Activated CD4-positive, alpha-beta T cell treated with anti-CD3 and anti-CD28 coated beads, Interleukin-2, amount 50 U/mL, for 48 hours (primary cell): ENCODE measurements at places on chromosomes 7 and 10.

DNA sequence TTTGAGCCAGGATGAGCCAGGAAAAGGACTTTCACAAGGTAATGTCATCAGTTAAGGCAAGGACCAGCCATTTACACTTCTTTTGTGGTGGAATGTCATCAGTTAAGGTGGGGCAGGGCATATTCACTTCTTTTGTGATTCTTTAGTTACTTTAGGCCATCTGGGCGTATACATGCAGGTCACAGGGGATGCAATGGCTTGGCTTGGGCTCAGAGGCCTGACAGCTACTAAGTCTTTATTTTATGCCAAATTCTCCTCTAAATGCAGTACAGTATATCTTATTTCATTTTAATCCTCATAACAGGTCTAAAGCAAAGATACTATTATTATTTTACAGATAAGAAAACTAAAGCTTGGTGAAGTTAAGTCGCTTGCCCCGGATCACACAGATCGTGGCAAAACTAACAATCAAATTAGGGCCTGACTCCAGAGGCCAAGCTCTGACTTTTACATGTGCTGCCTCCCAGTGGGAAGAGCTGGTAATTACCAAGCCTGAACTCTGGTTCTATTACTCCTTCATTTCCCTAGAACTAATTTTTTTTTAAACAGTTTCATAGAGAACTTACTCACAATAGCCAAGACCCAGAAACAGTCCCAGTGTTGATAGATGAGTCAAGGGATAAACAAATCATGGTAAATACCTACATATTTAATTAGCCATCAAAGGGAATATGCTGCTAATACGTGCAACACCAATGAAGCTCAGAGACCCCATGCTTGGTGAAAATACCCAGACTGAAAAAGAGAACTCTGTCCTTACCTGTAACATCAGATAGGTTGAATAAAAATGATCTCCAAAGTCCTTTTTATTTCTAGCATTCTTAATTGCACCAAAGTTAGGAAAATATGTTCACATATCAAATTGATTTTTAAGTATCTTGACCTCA is 35.4 kb downstream of the C7orf25 start:
- peak; percentile 75 for DNase-seq

- DNase-seq, result no peak
Observed at GRCh38 chr7:94231305-94231704, 163.4 kb upstream of the COL1A2 start.

DNA sequence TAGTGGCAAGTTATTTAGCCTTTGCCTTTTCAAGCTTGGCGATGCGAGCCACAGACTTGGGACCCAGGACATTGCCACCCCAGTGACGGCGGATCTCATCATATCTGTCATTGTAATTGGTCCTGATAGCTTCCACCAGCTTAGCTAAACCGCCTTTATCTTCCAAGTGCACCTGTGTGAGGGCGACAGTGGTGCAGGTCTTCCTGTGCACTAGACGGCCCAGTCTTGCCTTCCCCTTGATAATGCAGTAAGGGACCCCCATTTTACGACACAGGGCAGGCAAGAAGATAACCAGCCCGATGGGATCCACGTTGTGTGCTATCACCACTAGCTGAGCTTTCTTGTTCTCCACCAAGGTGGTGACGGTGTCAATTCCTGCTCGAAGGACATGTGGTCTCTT is 99.6 kb upstream of the ITGB1 start:
- DNase-seq, result no peak

DNA sequence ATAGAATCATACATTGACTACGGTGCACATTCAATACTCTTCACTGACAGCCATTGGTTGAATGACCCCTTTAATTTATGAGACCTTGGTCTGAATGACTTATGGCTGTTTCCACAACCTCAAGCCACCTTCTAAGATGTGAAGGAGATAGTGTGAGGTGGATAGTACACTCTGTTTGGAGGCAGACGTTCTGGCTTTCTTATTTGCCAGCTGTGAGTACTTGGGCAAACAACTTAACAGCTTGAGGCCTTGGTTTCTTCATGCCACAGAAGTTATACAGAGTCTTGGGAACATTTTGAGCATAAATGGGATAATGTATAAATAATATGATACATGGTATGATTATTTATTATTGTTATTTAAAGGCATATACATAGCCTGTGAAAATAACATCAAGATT is 62.0 kb downstream of the BPGM start:
- no peak for DNase-seq

- no peak for DNase-seq
Observed at GRCh38 chr7:47551668-47552440, 30.1 kb downstream of the TNS3 start.
